ENCODE measurements at places on chromosomes 6 and 20.
A peak's percentile ranks its signal among the peaks of the same experiment; 100 is the strongest.

- no peak for DNase-seq
Measured at GRCh38 chr6:130758813-130759212, 68.4 kb upstream of the SMLR1 start.

DNA sequence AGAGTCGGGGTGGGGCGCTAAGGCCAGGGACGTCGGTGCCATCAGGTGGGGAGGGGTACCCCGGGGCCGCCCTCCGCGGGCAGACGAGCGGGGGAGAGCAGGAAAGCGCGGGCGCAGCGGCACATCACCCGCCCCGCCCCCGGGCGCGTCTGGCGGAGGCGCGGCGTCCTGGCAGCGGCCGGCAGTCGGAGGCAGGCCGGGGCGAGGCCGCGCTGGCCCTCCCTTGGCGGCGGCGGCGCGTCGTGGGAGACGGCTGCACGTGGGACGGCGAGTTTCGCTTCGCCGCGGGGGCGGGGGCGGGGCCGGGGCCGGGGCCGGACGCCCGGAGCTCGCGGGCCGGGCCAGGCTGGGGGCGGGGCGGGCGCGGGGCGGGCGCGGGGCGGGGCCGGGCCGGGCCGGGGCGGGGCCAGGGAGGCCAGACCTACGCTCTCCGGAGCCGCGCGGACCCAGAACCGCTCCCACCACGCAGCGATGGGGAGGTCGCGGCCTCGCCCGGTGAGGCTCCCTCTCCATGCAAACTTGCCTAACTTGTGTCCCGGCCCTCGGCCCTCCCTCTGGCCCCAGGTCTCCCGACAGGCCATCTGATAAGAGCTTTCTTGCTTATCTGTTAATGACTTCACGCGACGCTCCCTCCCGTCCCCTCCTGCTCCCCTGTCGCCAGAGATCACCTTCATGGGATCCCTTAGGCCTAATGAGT is 12.5 kb downstream of the ITPR3 start:
- DNase-seq, result peak; percentile 19

DNA sequence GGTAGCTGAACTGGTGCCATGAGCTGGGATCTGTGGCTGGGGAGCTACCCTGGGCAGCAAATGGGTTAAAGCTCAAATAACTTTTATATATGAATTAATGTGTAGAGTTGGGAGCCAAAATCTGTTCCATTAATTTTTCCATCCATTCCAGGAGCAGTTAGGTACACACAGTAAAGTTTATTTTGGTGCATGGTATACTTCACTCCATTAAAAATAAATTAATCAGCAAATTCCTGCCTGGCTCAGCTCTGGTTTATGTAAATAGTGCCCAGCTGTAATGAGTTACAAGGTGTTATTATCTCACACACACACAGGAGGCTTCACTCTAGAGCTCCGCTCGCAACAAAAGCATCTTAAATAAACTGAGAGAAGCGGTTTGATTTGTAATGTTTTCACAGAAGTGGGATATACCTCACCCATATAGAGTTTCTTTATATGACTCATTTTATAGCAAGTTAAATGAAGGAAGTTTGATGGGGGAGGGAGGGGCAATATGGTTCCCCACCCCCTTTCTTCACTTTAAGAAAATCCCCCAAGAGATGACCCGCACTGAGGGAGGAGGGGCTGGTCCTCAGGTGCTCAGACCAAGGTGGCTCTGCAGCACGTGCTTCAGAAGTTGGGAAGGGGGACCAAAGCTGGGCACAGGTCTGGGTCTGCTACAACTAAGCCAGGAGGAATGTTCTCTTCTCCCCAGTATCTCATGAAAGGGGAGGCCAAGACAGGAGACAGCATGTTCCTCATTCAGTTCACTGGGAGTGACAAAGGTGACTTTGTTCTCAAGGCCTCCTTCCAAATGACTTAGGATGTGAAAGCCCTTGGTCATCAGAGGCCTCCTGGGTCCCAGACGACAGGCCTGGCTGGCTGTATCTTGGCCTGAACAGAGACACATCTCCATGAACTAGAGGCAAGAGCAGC is 10.5 kb upstream of the FAM83C start:
- DNase-seq, result no peak

DNA sequence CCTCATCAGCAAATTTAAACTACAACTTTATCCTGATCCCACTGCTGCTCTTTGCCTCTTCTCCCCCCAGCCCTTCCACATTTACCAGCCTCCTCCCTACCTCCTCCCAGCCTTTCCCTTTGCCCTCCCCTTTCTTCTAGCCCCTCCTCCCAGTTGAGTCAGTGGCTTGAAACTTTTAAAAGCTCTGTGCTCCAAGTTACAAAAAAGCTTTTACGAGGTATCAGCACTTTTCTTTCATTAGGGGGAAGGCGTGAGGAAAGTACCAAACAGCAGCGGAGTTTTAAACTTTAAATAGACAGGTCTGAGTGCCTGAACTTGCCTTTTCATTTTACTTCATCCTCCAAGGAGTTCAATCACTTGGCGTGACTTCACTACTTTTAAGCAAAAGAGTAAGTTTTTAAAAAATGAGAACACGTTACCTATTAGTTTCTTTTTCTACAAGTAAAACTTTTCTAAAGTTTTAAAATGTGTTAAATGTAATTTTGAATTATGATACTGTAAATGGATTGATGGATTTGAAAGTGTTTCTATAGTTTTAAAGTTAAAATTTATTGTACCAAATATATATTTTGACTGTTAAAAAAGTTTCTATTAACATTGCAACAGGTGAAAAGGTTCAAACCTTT is at the start of gene GJA1:
Gene GJA1 (plus strand): TSS at position 203 of the 626 bp plus-strand sequence. CDS start 11,202 bp downstream, outside the sequence.
- no peak for DNase-seq

- DNase-seq, result no peak
Measured at GRCh38 chr20:51305316-51306052, 237.0 kb downstream of the NFATC2 start.

GRCh38 chr6:169131390-169131789 is 122.3 kb downstream of the THBS2 start:
- DNase-seq, result no peak

- no peak for DNase-seq
Measured at GRCh38 chr6:4225161-4225872, 89.9 kb upstream of the ECI2 start.

GRCh38 chr20:8404912-8405635 is 273.0 kb downstream of the PLCB1 start:
- no peak for DNase-seq

GRCh38 chr6:108916026-108916686 is 67.9 kb downstream of the ARMC2 start:
- DNase-seq, result no peak

DNA sequence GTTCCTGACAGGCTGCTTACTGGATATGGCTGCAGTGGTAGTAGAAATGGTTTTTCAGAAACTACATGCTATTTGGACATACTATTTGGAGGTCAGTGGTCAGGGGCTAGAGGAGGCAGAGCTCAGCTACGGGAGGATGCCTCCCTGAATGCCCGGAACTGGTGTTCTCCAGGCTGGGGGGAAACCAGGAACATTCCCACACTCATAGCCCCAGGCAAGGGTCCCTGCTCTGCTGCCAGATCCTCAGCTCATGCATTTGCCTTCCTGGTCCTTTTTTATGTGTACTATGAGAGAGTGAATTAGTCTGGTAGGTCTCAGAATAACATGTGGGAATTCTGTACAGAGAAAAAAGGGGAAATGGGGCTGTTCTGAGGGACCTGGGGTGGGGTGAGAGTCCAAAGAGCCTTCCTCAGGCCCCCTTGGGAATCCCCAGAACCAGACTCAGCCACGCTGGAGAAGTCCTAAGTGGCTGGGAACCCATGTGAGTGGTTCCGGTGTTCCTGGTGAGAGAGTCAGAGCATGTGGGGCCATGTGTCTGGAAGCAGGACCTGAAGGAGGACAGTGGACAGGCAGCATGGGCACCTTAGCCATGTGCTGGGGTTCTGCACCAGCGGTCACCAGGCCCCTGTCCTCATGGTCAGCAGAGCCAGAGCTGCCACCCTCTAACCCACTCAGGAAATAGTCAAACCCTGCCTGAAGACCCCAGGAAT is 58.0 kb upstream of the MYL9 start:
- no peak for DNase-seq
